ENCODE measurements at places on chromosomes 1 and 21.

DNA sequence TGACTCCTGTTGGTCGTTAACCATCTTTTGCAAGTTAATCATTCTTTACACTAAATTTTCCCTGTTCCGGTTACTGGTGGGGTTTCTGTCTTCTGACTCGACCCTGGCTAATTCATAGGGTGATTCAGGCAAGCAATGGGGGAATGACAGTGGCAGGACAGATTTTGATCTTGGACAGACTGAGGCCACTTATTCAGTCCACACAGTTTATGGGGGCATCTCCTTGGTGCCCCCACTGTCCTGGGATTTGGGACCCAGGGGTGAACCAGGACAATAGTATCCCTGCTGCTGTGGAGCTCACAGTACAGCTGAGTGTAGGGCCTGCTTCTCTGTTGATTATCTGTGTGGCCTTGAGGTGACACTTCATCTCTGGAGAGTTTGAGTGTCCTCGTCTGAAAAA is 540.4 kb downstream of the MATN1 start:
- no peak for DNase-seq

GRCh38 chr1:26110731-26111529 is 694 bp upstream of the PDIK1L start:
- DNase-seq = peak; percentile 61

GRCh38 chr1:38266197-38266520 is 219.6 kb upstream of the POU3F1 start:
- no peak for DNase-seq

GRCh38 chr1:92887465-92887864 is 55.6 kb downstream of the RPL5 start:
- DNase-seq = no peak

DNA sequence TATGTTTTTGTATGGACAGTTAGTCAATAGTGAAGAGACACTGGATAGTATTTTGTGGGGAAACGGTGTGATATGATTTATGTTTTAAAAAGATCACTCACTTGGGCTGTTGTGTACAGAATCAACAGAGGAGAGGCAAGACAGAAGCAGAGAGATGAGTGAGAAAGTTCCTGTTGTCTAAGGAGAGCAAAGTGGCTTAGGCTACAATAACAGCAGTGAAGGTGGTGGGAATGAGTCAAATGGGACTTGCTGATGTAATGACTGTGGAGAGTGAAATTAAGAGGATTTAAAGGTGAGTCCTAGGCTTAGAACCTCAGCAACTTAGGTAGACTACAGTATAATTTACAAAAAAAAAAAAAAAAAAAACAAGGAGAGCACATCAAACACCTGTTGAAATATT is 169.2 kb upstream of the HP1BP3 start:
- DNase-seq = no peak

DNA sequence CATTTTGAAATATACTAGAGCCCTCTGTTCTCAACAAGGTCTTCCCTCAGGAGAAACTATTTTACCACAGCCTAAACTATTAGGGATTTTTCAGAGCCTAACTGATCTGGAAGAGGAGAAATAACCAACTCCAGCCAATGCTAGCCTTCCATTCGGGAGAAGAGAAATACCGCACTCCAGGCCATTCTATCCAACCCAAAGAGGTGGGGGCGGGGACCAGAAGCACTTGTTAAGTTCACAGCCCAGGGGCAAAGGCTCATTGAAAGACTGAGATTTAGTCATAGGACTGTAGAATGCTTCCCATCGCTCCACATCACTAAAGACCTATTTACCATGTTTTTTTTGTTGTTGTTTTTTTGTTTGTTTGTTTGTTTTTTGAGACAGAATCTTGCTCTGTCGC is 35.4 kb upstream of the SLFNL1 start:
- DNase-seq = no peak

DNA sequence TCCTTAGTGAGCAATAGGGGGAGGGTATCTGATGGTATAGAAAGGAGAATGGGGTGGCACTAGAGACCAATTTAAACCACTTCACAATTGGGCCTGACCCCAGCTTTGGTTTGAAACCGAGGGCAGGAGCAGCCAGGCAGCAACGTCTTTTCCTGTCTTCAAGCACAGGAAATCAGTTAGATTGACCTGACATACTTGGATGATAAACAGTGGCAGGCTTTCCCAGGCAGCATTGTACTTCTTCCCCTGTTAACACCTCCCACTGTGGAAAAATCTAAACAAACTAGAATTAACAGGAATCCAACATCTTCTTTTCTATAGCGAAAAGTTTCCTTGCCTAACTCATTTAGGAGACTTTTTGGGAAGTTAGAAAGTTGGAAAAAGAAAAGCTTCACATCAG is 40.6 kb downstream of the SELL start:
- no peak for DNase-seq

- no peak for DNase-seq
Observed at GRCh38 chr1:4621646-4622045, 32.8 kb upstream of the AJAP1 start.

DNA sequence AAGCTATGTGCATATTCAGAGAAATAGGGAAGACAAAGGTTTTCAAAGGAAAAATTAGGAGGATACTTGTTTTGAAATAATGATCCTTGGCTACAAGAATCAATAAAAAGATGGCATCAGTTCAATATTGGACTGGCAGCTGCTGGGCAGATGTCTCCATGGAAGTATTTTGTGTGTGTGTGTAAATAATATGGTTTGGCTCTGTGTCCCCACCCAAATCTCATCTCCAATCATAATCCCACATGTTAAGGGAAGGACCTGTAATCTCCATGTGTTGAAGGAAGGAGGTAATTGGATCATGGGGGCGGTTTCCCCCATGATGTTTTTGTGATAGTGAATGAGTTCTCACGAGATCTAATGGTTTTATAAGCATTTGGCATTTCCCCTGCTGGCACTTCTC is 40.4 kb upstream of the LRRC7 start:
- no peak for DNase-seq

DNA sequence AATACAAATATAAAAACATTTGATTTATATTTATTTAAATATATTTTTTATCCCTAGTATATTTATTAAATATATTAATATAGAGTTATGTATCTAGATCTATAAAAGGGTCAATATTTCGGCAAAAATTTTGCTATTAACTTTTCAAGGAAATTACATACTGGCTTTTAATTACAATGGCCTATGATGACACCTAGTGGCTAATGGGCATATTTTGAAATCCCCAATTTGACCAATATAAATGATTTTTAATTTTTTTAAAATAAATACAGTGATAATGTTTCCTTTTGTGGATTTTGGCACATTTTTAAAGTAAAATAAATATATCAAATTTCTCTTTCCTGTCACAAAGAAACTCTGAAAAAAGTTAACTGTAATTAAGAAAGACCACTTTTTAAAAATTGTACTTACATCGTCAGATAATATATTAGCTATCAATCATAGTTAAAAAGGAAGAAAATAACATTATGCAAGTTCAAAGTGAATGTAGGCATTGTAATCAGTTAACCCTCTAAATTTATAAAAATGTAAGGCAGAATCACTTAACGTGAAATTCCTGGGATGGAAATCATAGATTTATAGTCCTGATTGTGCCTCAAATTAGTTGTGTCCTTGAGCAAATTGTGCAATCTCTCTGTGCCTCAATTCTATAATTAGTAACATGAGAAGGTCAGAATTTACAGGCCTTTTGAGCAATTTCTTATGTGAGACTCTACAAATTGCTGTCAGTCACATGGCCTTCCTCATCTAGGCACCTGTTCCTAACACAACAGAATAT is 25.6 kb upstream of the RGS13 start:
- DNase-seq = no peak

DNA sequence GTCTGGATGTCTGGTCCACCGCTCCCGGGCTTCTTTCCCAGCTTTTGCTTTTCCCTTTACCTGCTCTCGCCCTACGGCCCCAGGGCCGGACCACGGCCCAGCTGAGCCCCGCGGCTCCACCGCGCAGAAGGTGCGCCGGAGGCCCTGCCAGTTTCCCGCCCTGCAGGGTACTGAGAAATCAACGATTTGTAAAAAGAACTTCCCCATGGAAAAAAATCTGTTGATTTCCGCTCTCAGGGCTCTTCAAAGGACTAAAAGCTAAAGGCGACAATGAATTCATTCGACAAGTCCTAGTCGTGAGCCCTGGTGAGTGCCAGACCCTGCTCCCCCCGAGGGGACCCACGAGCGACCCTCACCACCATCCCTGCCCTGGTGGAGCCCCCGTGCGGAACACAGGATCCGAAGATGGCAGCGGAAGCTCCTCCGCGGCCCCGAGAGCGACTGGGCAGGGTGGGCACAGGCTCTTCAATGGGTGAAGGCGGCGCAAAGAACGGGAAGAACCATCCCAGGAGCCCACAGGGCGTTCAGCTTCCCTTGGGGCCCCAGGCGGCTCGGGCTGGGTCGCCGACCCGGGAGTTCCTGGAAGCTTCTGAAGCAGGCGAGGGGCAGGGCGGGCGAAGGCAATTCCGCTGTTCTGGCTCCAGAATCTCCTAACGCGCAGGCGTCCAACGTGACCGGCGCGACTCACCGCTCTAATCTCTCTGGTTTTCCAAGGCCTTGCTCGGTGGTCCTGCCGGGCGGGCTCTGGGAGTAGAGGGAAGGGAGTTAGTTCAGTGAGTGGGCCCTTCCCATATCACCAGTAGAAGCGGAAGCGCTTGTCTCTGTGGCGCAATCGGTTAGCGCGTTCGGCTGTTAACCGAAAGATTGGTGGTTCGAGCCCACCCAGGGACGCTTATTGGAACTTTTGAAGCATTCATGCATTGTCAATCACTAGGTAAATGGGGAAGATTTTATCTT is 6.6 kb upstream of the RNU1-2 start:
- DNase-seq = peak; percentile 69

- no peak for DNase-seq
Observed at GRCh38 chr1:80640978-80641377, 1159.8 kb upstream of the ADGRL2 start.

All from activated CD4-positive, alpha-beta T cell treated with anti-CD3 and anti-CD28 coated beads, Interleukin-2, amount 50 U/mL, for 24 hours (primary cell).